ENCODE measurements at places on chromosomes 3 and 15. TPM values are rescaled to one million over a fixed set of nuclear protein-coding genes. Genes with fewer than 3 reads are reported as not detected.

- no peak for DNase-seq
These were observed 7.2 kb upstream of the AQR start for GRCh38 chr15:34976743-34977142.

- DNase-seq = no peak
These were observed 19.9 kb downstream of the ALDH1L1 start for GRCh38 chr3:126160243-126161210.

- no peak for DNase-seq
These were observed 237.7 kb upstream of the WNT5A start for GRCh38 chr3:55724821-55725220.

Gene SERPINI1
- polyA plus RNA-seq = 2.4 TPM

Gene ITIH1
- not detected for polyA plus RNA-seq
